ENCODE measurements at places on chromosomes 2 and 18. TPM values are rescaled to one million over a fixed set of nuclear protein-coding genes. Genes with fewer than 3 reads are reported as not detected.

GRCh38 chr2:27724905-27725701, 46.4 kb upstream of the MRPL33 start:
- DNase-seq = no peak

The TRIM43 gene
- total RNA-seq = 1.1 TPM

The ZNF532 gene
- total RNA-seq = 193 TPM

DNA sequence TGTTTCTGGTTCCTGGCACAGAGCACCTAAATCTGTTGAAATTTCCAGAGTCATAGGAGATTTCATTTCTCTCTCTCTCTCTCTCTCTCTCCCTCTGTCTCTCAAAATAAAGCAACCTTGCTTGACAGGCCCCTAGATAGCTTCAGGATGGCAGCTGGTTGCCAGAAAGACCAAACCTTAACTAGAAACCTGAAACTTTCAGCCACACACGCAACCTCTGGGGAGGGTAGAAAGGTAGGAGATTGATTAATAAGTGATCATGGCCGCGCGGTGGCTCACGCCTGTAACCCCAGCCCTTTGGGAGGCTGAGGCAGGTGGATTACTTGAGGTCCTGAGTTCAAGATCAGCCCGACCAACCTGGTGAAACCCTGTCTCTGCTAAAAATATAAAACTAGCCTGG, 1885.4 kb upstream of the CELF4 start:
- no peak for DNase-seq

DNA sequence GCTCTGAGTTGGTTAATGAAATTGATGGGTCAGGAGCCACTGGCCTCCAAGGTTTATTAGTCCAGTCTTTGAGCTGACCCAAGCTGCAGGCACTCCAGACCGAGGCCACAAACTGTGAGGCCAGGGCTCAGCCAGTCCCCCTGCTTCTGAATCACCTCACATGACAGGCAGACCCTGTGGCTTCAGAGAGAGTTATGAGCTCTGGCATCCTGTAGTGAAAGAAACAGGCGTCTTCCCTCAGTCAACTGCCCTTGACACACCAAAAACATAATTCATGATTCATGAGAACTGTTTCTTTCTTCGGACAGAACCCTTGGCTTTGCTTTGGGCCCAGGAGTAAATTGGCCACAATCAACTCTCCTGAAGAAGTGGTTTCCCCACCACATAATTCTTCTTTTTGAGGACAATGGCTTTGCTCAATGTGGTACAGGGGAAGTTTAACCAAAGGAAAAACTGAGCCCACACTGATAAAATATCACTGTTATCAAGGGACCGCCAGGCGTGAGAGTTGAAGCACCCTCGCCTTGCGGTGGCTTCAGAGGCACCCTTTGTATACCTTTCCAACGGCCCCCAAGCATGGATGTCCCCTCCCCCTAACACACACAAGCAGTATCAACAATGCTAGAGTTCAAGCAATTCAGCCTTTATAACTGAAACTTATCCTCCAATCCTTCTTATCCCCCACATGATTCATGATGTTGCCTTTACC, 226.9 kb downstream of the CYRIA start:
- DNase-seq = no peak

GRCh38 chr2:84302513-84303412, 156.3 kb downstream of the SUCLG1 start:
- no peak for DNase-seq

The REG3A gene
- total RNA-seq = 0.45 TPM

The NDC80 gene
- 20.3 TPM for total RNA-seq

Data from cerebellum (tissue), 4 donors.